T-helper 17 cell (primary cell): ENCODE measurements at places on chromosomes 2 and 18. TPM values are rescaled to one million over a fixed set of nuclear protein-coding genes. Genes with fewer than 3 reads are reported as not detected.

The CXCR1 gene
- total RNA-seq, result not detected

GRCh38 chr2:134290358-134290757, 36.5 kb downstream of the MGAT5 start:
- no peak for DNase-seq

- DNase-seq, result no peak
Observed at GRCh38 chr2:101463911-101464641, 10.8 kb downstream of the RFX8 start.

DNA sequence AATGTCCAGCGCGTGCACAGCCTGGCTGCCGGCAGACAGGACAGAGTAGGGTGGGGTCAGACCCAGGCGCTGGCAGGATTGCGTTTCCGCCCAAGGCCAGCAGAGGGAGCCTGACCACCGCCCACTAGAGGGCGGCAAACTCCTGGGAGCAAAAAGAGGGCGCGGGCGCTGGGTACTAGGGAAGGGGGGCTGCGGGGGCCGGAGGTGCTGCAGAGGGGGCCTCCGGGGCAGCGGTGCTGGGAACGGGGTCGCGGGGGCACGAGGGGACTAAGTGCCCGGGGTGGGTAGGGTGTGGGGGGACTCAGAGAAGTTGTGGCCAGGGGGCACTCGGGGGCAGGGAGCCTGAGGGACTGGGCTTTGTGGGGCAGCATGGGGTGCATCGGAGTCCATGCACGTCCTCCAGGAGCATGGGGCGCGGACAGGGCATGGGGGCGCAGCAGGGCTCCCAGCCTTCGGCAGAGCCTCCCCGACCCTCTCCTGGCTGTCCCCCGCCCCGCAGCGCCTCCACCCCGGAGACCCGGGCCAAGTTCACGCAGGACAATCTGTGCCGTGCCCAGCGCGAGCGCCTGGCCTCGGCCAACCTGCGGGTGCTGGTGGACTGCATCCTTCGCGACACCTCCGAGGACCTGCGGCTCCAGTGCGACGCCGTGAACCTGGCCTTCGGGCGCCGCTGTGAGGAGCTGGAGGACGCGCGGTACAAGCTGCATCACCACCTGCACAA, 3.2 kb downstream of the TEKT4 start:
- DNase-seq, result peak; percentile 57

GRCh38 chr18:36325846-36326245, 28.3 kb downstream of the FHOD3 start:
- DNase-seq, result no peak

- DNase-seq, result no peak
Observed at GRCh38 chr2:78993518-78994148, 31.9 kb upstream of the REG3G start.

GRCh38 chr18:76679945-76680344, 142.4 kb upstream of the ZNF236 start:
- no peak for DNase-seq

DNA sequence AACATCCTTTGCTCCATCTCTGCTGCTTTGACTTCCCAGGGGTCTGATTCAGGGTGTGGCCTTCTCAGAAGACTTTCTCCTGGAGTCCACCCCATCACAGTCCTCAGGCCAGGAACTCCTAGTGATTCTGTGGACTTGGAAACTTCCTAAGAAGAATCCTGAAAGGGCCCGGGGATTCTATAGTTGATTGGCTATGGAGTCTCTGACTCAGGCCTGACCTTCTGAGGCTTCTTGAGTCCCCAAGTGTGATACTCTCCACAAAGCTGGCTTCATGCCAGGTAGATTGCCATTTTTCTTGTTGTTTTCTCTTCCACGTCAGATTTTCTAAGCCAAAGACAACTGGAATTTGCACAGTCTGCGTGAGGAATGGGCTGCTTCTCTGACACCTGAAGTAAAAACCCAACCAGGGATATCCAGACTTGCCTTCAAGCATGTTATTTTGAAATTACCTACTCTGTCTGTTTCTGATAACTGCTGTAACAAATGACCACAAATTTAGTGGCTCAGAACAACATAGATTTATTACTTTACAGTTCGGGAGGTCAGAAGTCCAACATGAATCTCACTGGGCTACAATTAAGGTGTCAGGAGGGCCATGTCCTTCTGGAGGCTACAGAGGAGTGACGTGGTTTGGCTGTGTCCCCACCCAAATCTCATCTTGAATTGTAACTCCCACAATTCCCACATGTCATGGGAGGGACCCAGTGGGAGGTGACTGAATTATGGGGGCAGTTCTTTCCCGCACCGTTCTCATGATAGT, 69.3 kb downstream of the ALPK2 start:
- DNase-seq, result no peak

DNA sequence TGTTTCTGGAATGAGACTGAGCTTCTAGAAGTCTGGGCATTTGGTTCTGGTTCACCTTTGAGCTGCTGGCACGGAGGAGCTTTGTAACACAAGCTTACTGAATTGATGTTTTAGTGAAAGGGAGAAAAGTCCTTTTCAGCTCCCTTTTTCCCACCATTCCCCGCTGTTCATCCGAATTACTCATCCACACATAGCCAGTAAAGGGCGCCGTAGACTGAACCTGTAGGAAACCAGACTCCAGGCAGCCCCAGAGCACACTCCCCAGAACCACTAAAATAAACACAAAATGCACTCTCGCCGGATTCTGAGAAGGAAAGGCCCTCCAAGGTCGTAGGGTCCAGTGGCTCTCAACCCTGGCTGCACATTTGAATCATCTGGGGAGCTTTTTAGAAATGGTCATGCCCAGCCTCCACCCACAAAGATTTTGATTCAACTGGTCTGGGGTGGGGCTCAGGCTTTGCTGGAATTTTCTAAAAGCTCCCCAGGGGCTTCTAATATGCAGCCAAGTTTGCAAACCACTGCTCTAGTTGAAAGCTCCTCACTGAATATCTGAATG, 29.6 kb downstream of the TCF7L1 start:
- no peak for DNase-seq
